NAMALWA (cell line): ENCODE measurements at places on chromosomes 3 and 15.

DNA sequence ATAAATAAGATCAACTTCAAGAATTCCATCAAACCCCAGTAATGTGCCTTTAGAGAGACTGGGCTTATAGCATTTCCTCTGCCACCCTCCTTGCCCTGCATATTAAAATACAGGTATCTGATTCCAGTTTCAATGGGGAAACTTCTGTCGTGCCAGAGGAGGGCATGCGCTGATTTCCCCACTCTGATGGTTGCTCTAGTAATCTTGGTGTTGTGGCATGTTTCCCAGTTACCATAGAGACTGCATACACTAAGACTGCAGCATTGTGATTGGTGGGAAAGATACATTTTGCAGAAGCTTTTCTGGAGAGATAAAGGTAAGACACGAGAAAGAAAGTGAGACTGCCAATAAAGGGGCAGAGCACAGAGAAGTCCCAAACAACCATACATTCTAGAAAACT lies 225.6 kb downstream of the TIGIT start:
- DNase-seq: peak; percentile 16

GRCh38 chr3:72538070-72538745 lies 310.0 kb downstream of the SHQ1 start:
- DNase-seq: no peak

DNA sequence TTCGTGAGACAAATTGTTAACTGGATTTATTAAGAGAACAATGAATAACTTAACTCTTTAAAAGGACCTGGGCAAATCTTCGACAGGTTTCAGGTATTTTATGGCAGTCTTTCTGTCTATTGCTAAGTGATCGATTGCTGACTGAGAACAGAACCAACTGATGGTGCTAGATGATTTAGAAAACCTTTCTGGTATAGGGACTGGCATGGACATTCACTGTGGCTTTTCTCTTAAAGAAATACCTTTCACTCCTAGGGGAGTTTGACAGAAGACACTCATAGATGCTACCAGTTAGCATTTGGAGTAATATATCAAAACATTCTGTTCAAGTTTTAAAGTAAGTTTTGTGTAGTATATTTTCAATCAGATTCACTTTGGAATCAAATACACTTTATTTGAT lies 654 bp downstream of the PPARG start:
- DNase-seq: no peak

- DNase-seq: peak; percentile 22
Observed at GRCh38 chr3:188687389-188687788, 484.4 kb upstream of the TPRG1 start.

DNA sequence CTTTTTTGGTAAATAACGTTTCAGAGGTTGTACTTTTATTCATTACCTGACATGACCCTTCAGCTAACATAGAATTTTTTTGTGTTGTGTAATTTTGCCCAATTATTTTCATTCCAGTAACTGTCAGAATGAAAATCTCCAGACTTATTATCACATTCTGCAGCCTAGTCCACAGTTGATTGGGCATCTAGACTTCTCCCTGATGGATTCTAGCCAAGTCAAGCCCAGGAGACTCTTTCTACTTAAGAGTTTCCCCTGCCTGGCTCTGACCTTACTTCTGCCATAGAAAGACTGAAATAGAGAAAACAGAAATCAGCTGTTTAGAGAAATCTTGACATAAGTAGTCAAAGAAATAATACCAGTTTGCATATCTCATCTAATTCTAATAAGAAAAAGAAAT lies 82.9 kb upstream of the CDAN1 start:
- DNase-seq: no peak

DNA sequence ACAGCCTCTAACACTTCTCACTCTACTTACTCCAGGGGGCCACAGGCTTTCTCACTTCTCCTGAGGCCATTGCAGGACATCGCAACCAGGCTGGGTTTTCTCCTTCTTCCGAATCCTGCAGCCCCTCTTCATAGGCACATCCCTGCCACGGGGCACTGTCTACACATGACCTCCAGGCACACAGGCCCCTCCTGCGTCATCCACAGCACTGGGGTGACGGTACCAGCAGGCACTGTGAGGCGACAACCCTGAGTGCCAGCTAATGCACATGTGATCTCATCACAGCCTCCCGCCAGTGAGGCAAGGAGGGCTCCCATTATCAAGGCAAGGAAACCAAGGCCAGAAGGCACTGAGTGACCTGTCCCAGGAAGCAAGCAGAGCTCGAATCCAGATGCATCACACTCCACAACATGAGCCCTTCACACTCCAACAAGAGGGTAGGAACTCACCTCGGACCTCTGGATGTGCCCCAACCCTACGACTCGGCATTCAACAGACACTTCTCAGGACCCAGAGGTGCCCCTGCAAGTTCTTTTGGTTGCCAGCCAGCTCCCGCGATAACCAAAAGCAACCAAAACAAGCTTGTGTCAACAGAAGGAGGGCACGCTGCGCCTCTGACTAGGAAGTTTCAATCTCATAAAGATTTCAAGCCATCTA lies 16.7 kb downstream of the FAM174B start:
- no peak for DNase-seq

- no peak for DNase-seq
Observed at GRCh38 chr3:125146626-125147490, 65.7 kb downstream of the SLC12A8 start.

GRCh38 chr15:91461377-91461776 lies 361.3 kb downstream of the SV2B start:
- DNase-seq: no peak

DNA sequence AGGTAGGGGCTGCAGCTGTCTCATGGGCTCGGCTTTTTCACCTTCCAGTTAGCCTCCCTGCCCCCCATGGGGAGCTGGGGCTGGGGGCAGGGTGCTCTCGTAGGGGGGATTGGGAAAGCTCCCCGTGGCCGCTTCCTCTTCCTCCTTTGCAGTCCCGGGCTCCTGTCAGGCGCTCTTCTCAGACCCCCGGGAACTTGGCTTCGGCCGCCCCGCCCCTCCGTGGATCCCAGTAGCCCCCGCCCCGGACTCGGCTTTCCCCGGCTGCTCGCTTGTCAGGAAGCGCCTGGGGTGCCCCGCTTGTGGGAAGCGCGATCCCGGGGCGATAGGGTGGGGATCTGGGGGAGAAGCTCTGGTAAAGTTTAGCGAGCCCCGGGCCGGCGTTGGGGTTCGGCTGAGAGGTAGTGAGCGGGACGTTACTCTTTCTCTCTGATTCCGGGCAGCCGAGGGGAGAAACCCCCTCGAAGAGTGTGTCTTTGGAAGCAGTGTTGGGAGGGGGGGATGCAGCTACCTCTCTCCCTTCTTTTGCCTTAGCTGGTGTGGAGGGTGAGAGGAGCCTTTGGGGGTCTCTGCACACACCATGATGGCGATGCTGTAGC lies 611 bp downstream of the PIAS1 start:
- no peak for DNase-seq

GRCh38 chr15:31274496-31275330 lies 51.9 kb upstream of the KLF13 start:
- no peak for DNase-seq

DNA sequence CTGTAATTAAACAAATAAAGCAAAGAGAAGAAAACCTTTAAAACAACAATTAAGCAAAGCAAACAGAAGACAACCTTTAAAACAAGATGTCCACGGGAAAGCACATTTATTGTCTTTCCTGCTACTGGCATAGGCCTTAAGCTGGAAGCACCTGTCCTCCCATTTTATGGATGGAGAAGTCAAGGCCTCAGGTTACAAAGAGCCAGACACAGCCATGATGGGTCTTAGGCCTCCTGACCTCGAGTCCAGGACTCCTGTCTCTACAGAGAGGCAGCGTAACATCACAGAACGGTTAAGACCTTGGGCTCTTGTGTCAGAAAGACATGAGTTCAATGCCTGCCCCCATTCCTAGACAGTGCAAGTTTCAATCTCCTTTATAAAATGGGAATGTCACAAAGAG lies 54.7 kb upstream of the INSYN1 start:
- DNase-seq: no peak
